Thymus (tissue), 14 donors: ENCODE measurements at places on chromosomes 5 and 9.

DNA sequence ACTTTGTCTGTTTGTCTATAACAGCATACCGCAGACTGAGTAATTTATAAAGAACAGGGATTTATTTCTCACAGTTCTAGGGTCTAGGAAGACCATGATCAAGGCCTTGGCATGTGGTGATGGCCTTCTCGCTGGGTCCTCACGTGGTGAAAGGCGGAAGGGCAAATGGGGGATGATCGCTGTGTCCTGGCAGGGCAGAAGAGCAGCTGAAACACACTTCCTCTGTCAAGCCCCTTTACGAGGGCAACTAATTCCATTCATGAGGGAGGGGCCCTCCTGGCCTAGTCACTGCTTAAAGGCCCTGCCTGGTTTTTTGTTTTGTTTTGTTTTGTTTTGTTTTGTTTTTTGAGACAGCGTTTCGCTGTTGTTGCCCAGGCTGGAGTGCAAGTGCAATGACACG lies 41.9 kb upstream of the UBTD2 start:
- DNase-seq = no peak

- no peak for DNase-seq
Measured at GRCh38 chr5:102777099-102777498, 22.0 kb downstream of the PAM start.

GRCh38 chr9:91037511-91038482 lies 236.2 kb downstream of the SYK start:
- no peak for DNase-seq

DNA sequence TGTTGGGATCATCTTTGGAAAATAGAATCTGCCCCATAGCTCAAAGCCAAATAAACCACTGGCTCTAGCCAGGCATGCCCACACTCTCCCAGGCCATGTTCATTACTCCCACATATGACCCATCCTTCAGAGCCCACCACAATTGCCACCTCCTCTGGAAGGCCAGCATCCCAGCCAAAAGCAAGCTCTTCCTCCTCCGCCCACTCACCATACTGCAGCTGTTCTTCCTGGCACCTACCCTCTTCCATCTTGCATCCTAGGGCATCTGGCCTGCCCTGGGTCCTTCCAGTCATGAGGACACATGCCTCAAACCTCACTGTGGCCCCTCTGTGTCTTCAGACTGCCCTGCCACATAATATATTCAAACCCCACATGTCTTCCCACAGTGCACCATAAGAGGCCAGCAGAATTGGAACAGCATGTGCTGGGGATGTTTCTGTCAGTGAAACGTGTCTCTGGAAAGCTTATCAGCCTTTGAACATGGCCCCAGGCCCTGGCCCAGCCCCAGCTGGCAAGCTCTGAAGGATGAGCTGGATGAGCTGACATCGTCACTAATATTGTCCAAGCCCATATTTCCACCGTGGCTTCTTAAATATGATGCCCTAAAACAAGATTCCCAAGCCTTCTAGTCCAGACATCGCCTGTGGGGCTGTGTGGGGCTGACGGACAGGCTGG lies 230.8 kb downstream of the AGTPBP1 start:
- DNase-seq = no peak

GRCh38 chr5:54103871-54104270 lies 206.5 kb downstream of the ARL15 start:
- DNase-seq = no peak

- DNase-seq = peak; percentile 42
Measured at GRCh38 chr9:89593727-89594427, 10.9 kb upstream of the GADD45G start.

- no peak for DNase-seq
Measured at GRCh38 chr5:5887833-5888232, 465.4 kb downstream of the ICE1 start.

DNA sequence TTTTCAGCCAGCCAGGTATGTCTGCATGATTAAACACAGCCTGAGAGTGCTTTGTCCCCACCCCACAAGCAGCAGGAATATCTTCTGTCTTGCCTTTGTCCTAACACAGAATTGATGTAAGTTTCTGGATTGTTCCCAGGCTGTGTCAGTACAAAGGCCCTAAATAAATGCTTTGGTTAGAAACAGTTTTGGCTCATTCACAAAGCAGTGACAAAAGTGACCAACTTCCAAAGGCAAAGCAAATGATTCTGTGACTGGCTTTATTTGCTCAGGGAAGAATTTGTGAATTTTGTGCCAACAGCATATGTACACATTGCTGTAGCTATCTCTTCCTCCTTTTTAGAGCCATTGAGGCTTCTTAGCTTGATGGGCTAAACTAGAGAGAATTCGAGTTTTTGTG lies 133.7 kb downstream of the PLPPR1 start:
- DNase-seq = no peak

DNA sequence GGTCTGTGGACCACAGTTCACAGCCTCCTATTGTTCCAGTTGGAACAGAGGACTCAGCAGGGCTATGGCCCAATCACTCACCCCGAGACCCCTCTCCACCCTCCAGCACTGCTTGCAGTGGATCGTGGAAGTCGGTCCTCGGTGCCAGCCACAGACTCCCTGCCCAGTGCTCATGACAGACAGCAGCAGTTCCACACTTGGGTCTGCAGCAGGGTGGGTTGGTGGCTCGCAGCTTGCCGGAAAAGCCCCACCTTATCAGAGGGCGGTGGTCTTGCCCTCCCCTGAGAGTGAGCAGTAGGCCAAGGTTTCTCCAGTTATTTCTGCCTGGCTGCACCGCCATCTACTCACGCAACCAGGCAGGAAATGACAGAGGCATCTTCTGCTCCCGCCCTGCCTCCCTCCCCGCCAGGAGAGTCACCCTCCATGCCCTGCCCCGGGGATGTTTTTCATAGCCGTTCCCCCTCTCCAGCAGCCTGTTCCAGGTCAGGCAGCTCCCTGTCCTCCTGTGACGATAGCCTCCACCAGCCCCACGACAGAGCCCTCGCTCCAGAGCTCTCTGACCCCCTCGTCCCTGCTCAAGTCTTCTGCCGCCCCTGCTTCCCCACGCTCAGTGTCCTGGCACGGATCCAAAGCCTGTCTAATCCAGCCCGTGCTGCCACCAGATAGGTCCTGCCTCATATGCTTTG lies 34.5 kb downstream of the UNC5A start:
- DNase-seq = no peak

- DNase-seq = no peak
Measured at GRCh38 chr9:91348191-91348807, 13.4 kb downstream of the AUH start.

- DNase-seq = no peak
Measured at GRCh38 chr9:133945314-133945975, 46.7 kb downstream of the VAV2 start.

DNA sequence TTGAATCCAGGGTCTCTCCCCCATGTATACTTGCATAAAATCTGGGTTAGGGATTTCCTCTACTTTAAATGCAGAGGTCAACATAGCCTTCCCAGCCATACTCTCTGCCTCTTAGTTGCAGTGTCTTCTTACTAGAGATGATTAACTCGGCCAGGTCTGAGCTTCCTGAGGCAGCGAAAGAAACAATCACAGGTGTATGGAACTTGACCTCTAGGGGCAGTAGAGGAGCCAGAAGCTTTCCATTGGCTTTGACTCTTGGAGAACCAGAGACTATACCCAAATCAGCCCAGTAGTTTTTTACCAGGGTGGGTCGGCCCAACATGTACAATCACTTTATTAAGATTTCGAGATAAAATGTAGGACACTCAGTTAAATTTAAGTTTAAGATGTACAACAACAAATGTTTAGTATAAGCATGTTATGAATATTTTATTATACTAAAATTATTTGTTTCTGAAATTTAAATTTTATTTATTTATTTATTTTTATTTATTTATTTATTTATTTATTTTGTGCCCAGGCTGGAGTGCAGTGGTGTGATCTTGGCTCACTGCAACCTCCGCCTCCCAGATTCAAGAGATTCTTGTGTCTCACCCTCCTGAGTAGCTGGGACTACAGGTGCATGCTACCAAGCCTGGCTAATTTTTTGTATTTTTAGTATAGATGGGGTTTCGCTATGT lies 48.0 kb upstream of the DMRT3 start:
- no peak for DNase-seq

GRCh38 chr5:74672215-74672877 lies 12.7 kb upstream of the HEXB start:
- no peak for DNase-seq

- DNase-seq = no peak
Measured at GRCh38 chr5:83426855-83427254, 44.7 kb upstream of the VCAN start.

DNA sequence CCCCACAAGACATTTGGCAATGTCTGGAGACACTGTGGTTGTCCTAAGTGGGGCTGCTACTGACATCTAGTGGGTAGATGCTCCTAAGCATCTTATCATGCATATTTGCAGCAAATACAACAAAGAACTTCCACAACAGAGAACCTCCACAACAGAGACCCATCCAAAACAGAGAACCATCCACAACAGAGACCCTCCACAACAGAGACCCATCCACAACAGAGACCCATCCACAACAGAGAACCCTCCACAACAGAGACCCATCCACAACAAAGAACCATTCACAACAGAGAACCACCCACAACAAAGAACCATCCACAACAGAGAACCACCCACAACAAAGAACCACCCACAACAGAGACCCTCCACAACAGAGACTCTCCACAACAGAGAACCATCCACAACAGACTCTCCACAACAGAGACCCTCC lies 32.8 kb downstream of the ARPC5L start:
- peak; percentile 82 for DNase-seq

- DNase-seq = no peak
Measured at GRCh38 chr5:147310059-147310704, 75.4 kb downstream of the STK32A start.

DNA sequence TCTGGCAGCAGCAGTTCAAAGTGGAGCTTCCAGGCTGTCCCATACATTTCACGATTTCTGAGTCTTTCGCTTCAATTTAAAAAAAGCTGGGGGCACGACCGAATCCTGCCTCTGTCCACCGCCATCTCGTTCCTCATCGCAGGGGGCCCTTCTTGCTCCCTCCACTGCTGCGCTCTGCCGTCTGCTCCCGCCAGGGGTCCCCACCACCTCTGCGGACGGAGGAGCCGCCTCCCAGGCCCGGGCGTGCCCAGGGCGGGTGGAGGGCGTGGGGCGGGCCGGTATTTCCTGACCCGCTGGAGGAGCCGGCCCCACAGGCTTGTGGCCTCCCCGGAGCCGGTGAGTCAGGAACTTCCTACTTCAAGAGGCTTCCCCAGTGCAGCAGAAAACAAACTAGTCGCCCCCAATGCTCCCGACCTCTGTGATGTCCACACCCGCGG lies 50.4 kb downstream of the USP20 start:
- no peak for DNase-seq

- no peak for DNase-seq
Measured at GRCh38 chr9:86594724-86595123, 240.5 kb upstream of the TUT7 start.

DNA sequence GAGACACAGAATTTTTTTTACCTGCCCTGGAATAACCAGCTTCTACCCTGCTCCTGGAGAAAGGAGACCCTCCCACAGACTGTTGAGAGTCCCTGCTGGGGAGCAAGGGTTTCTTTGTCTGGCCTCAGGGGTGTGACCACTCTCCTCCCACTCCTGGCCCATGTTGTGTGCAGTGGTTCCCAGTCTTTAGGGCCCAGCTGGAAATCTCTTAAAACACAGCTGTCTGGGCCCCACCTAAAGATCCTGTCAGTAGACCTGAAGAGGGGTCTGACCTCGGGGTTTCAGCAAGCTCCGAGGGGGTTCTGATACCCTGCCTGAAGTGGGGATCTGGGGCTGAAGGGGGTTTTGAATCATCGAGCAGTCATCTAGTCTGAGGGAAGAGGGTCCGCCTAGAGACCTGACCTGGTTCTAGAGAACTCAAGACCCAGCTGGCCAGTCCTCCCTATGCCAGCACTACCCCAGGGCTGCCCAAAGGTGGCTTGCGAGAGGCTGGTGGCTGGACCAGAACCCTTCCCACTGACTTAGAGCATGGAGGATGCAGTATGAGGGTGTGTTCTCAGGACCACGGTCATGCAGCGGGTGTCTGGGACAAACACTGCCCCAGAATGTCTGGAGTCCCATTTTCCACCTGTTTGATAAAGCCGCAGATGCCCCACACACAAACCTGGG lies 8.1 kb upstream of the UNC5A start:
- no peak for DNase-seq
